ENCODE measurements at places on chromosomes 1 and 21. TPM values are rescaled to one million over a fixed set of nuclear protein-coding genes. Genes with fewer than 3 reads are reported as not detected.
A peak's percentile ranks its signal among the peaks of the same experiment; 100 is the strongest.

GRCh38 chr1:53270107-53270506 is 31.8 kb upstream of the MAGOH start:
- no peak for DNase-seq

Gene FAM43B
- 1.3 TPM for polyA plus RNA-seq

DNA sequence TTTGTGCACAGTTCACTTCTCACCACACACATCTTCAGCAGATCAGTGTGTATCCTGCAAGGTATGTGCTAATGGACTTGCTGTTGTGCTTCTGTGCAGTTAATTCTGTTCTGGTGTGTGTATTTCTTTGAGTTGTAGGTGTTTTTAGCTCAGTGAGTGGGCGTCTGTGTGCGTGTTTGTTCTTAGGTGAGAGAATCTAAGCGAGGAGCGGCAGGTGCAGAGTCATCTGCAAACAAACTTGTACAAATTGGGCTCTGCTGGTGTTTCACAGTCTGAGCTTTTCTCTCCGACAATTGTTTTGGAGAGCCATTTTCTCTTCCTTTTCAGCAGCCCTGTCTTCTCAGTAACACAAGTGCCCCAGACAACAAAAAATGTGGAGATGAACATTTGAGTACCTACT is 43.6 kb downstream of the ACP6 start:
- no peak for DNase-seq

GRCh38 chr1:248686815-248687214 is 15.8 kb downstream of the OR14I1 start:
- DNase-seq, result no peak

DNA sequence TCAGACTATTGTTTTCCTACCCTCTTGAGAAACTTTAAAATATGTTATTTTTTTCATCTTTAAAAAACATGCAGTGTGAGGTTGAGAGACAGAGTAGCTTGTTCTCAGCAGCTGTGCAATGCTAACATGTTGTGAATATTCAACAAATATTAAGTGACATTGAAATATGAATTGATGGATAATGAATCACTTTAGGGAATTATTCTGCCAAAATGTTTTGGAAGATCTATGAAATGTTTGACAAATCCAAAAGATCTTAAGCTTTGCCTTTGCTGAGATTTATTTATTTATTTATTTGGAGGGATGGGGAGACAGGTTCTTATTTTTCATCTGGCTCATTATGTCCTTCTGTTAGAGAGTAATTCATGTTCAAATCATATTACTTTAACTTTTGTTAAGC is 680.1 kb upstream of the CXADR start:
- no peak for DNase-seq

GRCh38 chr1:186014370-186015037 is 280.3 kb downstream of the HMCN1 start:
- DNase-seq, result no peak

DNA sequence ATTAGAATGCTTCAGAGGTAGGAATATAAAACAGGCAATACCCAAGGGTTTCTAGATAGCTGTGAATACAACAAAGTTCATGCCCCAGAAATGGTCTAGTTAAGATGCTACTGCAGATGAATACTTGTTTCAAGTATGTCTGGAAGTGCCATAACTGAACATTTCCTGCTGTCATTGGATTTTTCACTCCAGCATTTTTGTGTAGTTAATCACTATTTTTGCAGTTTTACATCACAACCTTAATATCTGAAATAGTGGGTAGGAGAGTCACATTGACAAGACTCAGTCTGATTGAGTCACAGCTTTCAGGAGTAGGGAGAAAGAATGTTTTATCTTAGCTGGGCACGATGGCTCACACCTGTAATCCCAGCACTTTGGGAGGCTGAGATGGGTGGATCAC is 126.4 kb upstream of the C1orf21 start:
- no peak for DNase-seq

Gene CRP
- not detected for polyA plus RNA-seq

DNA sequence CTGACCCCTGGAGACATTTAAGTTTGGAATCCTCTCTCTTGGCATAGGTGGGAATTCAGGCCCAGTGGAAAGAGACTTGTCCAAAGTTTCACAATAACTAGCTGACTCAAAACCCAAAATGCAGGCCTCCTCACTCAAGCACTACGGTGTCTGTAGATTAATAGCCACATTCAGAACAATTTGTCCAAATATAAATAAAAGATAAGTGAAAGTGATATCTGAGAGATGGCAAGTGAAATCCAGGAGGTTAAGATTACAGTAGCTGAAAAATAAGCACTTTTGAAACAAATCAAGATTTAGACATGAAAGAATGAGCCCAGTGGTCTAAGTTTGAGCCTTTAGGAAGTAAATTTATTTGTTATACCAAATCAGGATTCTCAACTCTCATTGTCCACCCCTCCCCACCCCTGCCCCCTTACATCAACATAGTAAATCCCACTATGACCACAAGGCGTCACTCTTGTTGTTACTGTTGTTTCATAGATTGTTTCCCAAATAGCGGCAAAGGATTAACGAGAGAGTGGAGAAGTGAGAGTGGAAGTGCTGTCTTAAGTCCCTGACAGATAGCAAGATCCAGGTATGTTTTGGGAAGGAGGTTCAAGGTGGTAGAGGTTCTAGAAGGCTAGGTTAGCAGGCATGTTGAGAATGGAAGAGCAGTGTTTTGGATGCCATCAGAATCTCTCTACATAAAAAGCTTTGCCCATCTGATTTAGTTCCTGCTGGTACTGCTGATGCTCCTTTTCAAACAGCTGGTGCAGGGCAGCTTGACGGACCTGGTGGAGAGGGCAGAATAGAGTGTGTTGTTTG is 7.1 kb upstream of the TPM3 start:
- DNase-seq, result peak; percentile 76

Gene TCHH
- polyA plus RNA-seq, result 0.12 TPM

Gene SYDE2
- 4.9 TPM for polyA plus RNA-seq

Gene FCGR1A
- polyA plus RNA-seq, result 1.00 TPM

GRCh38 chr1:218365226-218365999 is 20.3 kb downstream of the TGFB2 start:
- DNase-seq, result no peak

GRCh38 chr1:218695525-218695924 is 350.4 kb downstream of the TGFB2 start:
- DNase-seq, result no peak

Measured in hepatocyte (in vitro differentiated cells).